ENCODE measurements at places on chromosomes 4 and X.

DNA sequence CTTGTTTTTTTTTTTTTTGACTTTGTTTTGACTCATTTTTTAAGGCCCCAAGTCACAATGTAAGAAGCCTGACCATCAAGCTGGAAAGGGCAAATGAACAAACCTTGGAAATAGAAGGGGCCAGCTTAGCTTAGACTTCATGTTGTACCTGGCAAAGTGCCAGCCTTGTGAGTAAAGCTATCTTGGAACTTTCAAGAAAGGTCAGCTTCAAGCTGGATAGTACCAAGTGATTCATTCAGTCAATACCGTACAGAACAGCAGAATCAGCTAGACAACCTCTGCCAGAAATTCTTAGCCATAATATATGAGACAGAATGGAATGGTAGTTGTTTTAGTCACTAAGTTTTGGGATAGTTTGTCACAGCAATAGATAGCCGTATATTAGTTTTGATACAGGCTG lies 1492.2 kb upstream of the TENM3 start:
- no peak overlapping the region for H3K27ac ChIP-seq
- no peaks in the 10 kb centered on the region for H3K27me3 ChIP-seq
- H3K4me3 ChIP-seq = no peak overlapping the region
- DNase-seq = no peak
- no peaks in the 10 kb centered on the region for H3K36me3 ChIP-seq

DNA sequence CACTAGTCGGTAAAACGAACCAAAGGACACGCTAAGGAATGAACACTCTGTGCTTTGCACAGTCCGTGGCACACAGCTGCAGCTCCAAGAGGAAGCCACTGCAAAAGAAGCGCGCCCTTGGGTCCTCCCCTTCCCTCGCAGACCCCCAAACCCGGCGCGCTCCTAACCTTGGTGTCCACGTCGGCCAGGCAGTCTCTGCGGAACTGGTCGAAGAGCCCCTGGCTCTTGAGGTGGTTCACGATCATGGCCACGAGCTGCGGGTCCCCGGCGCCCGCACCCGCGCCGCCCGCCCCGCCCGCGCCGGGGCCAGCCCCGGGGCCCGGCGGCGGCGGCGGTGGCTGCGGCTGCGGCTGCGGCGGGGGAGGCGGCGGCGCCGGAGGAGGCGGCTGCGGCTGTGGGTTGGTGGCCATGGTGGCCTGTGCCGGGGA lies 333 bp downstream of the BOD1L1 start:
- DNase-seq = no peak
- H3K4me3 ChIP-seq = peak overlapping the region; percentile 80
- H3K4me1 ChIP-seq = peaks cover 14% of the 10 kb centered on the region
- no peaks in the 10 kb centered on the region for H3K27me3 ChIP-seq
- H3K36me3 ChIP-seq = no peaks in the 10 kb centered on the region

GRCh38 chrX:136626237-136626636 lies 21.7 kb upstream of the CD40LG start:
- H3K36me3 ChIP-seq = no peaks in the 10 kb centered on the region
- H3K27ac ChIP-seq = no peak overlapping the region
- no peak for DNase-seq
- H3K27me3 ChIP-seq = no peaks in the 10 kb centered on the region

DNA sequence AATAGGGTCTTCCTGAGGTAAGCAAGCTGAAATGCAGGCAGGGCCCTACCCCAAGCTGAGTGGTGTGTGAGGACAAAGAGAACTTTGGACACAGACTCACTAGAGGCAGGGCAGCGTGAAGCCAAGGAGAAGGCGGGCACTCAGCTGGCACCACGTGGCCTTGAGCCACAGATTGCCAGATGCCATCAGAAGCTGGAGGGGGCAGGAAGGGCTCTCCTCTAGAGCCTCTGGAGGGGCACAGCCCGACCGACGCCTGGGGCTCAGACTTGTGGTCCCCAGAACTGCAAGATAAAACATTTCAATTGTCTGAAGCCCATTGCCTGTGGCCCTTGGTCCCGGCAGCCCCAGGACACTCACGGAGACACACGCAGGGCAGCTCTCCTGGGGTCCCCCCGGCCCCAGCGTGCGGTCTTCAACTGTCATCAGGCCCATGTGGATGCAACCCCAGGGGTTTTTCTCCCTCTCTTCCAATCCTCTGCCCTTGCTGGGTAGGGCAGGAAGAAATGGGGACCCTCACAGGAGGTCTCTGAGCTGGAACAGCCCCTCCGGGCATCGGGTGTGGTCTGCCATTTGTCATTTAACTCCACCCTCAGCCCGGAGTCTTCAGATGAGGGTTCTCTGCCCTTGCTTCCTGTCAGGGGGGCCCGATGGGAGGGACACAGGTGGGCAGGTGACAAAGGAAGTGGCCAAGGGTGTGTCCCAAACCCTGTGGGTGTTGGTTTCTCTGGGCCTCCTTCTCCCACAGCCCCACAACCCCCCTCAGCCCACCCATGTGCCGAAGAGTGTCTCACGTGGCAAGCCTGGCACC lies 22.2 kb downstream of the HMX1 start:
- no peak overlapping the region for H3K4me3 ChIP-seq
- H3K36me3 ChIP-seq = no peaks in the 10 kb centered on the region
- H3K27ac ChIP-seq = no peak overlapping the region

- no peak overlapping the region for H3K27ac ChIP-seq
- no peaks in the 10 kb centered on the region for H3K27me3 ChIP-seq
- no peak overlapping the region for H3K4me3 ChIP-seq
- no peaks in the 10 kb centered on the region for H3K36me3 ChIP-seq
- DNase-seq = no peak
These were observed 3.9 kb upstream of the TTC29 start for GRCh38 chr4:146949559-146949958.

GRCh38 chr4:138178566-138178965 lies 63.6 kb downstream of the SLC7A11 start:
- no peak overlapping the region for H3K27ac ChIP-seq
- H3K4me3 ChIP-seq = no peak overlapping the region
- no peak for DNase-seq
- H3K4me1 ChIP-seq = no peaks in the 10 kb centered on the region
- no peaks in the 10 kb centered on the region for H3K27me3 ChIP-seq

DNA sequence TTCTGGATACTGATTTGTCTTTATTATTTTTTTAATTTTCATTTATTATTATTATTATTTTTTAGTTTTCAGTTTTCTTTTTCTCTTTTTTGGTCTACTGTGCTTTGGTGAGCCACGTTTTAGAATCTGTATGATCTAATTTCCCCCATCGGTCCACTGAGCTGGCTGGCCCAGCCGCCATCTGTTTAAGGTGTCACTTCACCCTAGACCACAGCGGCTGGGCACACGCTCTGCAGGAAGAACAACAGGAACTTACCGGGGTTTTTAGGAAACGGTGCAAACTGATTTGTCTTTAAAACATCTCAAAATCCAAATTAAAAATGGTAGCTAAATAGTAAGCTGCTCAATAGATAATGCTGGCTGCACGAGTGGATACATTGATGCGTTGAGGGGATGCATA lies 48.8 kb upstream of the AMOT start:
- no peak for DNase-seq
- H3K4me3 ChIP-seq = no peak overlapping the region
- H3K27me3 ChIP-seq = no peaks in the 10 kb centered on the region
- H3K27ac ChIP-seq = no peak overlapping the region
- no peaks in the 10 kb centered on the region for H3K4me1 ChIP-seq
- no peaks in the 10 kb centered on the region for H3K36me3 ChIP-seq

DNA sequence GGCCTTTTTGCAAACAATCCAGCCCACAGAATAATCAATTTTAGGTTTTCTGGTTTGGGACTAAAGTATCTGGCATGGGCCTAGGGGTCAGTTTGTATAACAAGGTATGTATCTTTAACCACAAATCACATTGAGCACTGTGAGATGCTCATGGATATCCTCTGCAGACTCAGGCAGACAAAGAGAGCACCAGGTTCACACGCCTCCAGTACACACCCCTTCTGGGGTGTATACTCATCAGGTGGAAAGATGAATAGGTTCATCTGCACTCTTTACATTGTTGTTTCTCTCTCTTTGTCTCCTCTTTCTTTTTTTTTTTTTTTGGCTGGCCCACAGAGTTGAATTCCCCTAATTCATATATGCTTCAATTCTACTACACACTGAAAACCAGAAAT lies 21.1 kb downstream of the TEC start:
- no peaks in the 10 kb centered on the region for H3K27me3 ChIP-seq
- no peak overlapping the region for H3K27ac ChIP-seq
- no peaks in the 10 kb centered on the region for H3K36me3 ChIP-seq
- no peaks in the 10 kb centered on the region for H3K4me1 ChIP-seq
- no peak for DNase-seq

- peaks cover 2% of the 10 kb centered on the region for H3K27me3 ChIP-seq
- no peak for DNase-seq
- H3K4me3 ChIP-seq = no peak overlapping the region
- H3K36me3 ChIP-seq = no peaks in the 10 kb centered on the region
- no peaks in the 10 kb centered on the region for H3K4me1 ChIP-seq
These were observed 18.3 kb upstream of the H2AZ1 start for GRCh38 chr4:99968330-99968729.

GRCh38 chrX:63585936-63586335 lies 199.1 kb downstream of the ARHGEF9 start:
- no peaks in the 10 kb centered on the region for H3K36me3 ChIP-seq
- H3K27me3 ChIP-seq = no peaks in the 10 kb centered on the region
- no peak overlapping the region for H3K27ac ChIP-seq
- H3K4me3 ChIP-seq = no peak overlapping the region
